ENCODE measurements at places on chromosomes 5 and 9. TPM values are rescaled to one million over a fixed set of nuclear protein-coding genes. Genes with fewer than 3 reads are reported as not detected.

The LCN15 gene
- not detected for total RNA-seq

The LEAP2 gene
- total RNA-seq = 3.2 TPM

The ZDHHC11B gene
- total RNA-seq = not detected

The PAEP gene
- total RNA-seq = not detected

The SLC6A7 gene
- not detected for total RNA-seq

The PCDHB2 gene
- not detected for total RNA-seq

The FAM81B gene
- total RNA-seq = not detected

The FBXO10 gene
- 5.8 TPM for total RNA-seq

GRCh38 chr9:68842568-68842967, 137.5 kb downstream of the PIP5K1B start:
- no peak overlapping the region for H3K27ac ChIP-seq
- H3K4me1 ChIP-seq = peaks cover 5% of the 10 kb centered on the region
- peaks cover 2% of the 10 kb centered on the region for H3K27me3 ChIP-seq
- DNase-seq = no peak
- H3K4me3 ChIP-seq = no peak overlapping the region
- H3K36me3 ChIP-seq = no peaks in the 10 kb centered on the region

DNA sequence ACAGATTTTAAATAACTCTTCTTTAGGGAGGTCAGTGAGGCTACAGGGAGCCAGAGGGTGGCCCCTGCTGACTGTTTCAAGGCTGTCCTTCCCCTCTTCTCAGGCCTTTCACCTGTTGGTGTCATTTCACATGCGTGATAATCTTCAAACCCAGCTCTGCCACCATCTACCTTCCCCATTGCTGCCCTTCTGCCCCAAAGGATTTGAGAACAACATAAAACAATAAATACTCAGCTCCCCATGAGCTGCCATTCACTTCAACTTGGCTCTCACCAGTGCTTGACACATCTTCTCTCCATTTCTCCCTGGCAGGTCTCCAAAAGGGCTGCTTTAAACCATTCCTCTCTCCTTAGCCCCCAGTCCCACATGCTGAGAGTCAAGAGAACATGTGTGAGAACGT, 75.5 kb upstream of the PALM2AKAP2 start:
- no peak for DNase-seq
- H3K4me1 ChIP-seq = no peaks in the 10 kb centered on the region
- H3K27ac ChIP-seq = no peak overlapping the region

GRCh38 chr5:122110987-122111386, 18.4 kb upstream of the ZNF474 start:
- no peak overlapping the region for H3K4me3 ChIP-seq
- no peaks in the 10 kb centered on the region for H3K36me3 ChIP-seq
- no peaks in the 10 kb centered on the region for H3K27me3 ChIP-seq
- DNase-seq = no peak
- no peak overlapping the region for H3K27ac ChIP-seq

DNA sequence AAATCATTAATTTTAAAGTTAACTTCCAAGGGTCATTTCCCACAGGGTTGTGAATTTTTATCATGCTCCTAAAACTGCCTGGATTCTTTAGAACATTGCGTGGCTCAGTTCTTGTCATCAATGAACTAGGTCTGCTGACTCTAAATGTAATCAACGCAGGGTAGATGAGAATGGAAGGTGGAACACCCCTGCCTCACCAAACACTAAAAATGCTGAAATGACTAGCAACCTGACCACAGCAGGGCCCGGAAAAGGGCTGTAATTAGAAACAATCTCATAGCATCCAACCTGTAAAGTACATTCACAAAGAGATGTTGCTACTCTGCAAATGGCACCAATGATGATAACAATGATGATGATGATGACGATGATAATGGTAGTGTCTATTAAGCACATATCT, 356.9 kb downstream of the DEPDC1B start:
- H3K27ac ChIP-seq = no peak overlapping the region
- no peak for DNase-seq
- H3K4me3 ChIP-seq = no peak overlapping the region
- no peaks in the 10 kb centered on the region for H3K27me3 ChIP-seq
- H3K4me1 ChIP-seq = no peaks in the 10 kb centered on the region
- H3K36me3 ChIP-seq = no peaks in the 10 kb centered on the region

DNA sequence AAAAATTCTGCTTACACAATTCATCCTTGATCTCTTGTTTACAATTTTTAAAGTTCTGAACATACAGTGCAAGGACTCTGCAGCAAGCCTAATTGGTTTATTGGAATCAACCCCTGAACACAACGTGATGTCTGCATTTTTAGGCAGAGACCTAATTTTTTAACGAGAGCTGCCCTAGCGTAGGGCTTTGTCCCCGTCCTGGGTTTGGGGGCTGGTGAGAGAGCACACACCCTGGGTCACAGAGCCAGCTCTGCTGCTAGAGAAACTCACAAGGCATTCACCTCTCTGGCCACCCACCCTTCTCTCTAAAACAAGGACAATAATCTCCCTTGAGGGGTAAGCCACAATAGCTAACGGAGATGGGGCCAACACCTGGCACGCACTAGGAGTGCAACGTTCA, 28.2 kb downstream of the SH3PXD2B start:
- no peak overlapping the region for H3K27ac ChIP-seq
- no peak overlapping the region for H3K4me3 ChIP-seq
- DNase-seq = no peak
- no peaks in the 10 kb centered on the region for H3K4me1 ChIP-seq
- H3K27me3 ChIP-seq = peaks cover 11% of the 10 kb centered on the region

- no peak for DNase-seq
- peaks cover 4% of the 10 kb centered on the region for H3K36me3 ChIP-seq
- peaks cover 13% of the 10 kb centered on the region for H3K4me1 ChIP-seq
- peaks cover 84% of the 10 kb centered on the region for H3K27me3 ChIP-seq
- no peak overlapping the region for H3K4me3 ChIP-seq
- H3K27ac ChIP-seq = no peak overlapping the region
These were observed 10.3 kb upstream of the NEUROG1 start for GRCh38 chr5:135546101-135546500.

DNA sequence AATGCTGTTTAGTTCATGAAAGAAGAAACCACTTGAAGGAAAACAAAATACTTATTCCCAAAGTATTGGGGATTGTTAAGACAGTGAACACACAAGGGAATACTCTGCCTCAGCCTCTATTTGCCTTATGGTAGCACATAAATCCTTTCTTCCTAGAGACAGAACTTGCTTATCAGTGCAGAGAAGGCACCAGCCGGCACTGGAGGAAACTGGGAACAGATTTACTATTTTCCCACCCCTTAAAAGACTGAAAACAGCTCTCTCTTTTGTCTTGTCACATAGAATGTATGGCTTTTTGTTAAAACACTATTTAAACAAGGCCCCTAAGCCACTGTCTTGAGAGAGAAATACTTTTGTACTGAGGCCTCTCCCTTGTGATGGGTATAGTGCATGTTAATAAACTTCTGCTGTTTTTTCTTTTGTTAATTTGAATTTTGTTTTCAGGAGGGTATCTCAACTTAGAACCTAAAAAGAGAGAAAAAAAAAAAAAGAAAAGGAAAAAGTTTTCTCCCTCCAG, 40.7 kb upstream of the EDIL3 start:
- H3K4me1 ChIP-seq = no peaks in the 10 kb centered on the region
- H3K4me3 ChIP-seq = no peak overlapping the region
- DNase-seq = no peak
- H3K36me3 ChIP-seq = no peaks in the 10 kb centered on the region

GRCh38 chr5:80697100-80697499, 42.3 kb upstream of the DHFR start:
- H3K27ac ChIP-seq = no peak overlapping the region
- peaks cover 10% of the 10 kb centered on the region for H3K4me1 ChIP-seq
- H3K36me3 ChIP-seq = peaks cover 25% of the 10 kb centered on the region
- no peaks in the 10 kb centered on the region for H3K27me3 ChIP-seq
- no peak overlapping the region for H3K4me3 ChIP-seq

GRCh38 chr5:171846323-171846722, 60.7 kb downstream of the SMIM23 start:
- no peaks in the 10 kb centered on the region for H3K4me1 ChIP-seq
- H3K27me3 ChIP-seq = no peaks in the 10 kb centered on the region
- no peak overlapping the region for H3K4me3 ChIP-seq
- no peak overlapping the region for H3K27ac ChIP-seq
- H3K36me3 ChIP-seq = no peaks in the 10 kb centered on the region

GRCh38 chr9:20316372-20316771, 305.9 kb downstream of the MLLT3 start:
- no peaks in the 10 kb centered on the region for H3K27me3 ChIP-seq
- no peak overlapping the region for H3K27ac ChIP-seq
- no peak for DNase-seq
- no peak overlapping the region for H3K4me3 ChIP-seq
- peaks cover 68% of the 10 kb centered on the region for H3K4me1 ChIP-seq

DNA sequence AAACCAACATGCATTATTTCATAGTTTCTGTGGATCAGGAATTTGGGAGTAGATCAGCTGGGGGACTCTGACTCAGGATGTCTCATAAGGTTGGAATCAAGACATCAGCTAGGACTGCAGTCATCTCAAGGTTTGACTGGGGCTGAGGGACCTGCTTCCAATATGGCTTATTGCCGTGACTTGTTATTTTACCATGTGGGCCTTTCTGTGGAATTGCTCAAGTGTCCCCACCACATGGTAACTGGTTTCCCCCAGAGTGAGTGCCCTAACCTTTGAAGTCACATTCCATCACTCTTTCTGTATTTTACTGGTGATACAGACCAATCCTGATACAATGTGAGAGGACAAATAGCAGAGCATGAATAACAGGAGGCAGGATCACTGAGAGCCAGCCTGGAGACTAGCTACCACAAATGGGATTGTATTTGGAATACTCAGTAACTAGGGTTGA, 70.2 kb upstream of the ELL2 start:
- no peak for DNase-seq
- no peaks in the 10 kb centered on the region for H3K27me3 ChIP-seq
- H3K27ac ChIP-seq = no peak overlapping the region
- no peaks in the 10 kb centered on the region for H3K36me3 ChIP-seq
- H3K4me1 ChIP-seq = no peaks in the 10 kb centered on the region

DNA sequence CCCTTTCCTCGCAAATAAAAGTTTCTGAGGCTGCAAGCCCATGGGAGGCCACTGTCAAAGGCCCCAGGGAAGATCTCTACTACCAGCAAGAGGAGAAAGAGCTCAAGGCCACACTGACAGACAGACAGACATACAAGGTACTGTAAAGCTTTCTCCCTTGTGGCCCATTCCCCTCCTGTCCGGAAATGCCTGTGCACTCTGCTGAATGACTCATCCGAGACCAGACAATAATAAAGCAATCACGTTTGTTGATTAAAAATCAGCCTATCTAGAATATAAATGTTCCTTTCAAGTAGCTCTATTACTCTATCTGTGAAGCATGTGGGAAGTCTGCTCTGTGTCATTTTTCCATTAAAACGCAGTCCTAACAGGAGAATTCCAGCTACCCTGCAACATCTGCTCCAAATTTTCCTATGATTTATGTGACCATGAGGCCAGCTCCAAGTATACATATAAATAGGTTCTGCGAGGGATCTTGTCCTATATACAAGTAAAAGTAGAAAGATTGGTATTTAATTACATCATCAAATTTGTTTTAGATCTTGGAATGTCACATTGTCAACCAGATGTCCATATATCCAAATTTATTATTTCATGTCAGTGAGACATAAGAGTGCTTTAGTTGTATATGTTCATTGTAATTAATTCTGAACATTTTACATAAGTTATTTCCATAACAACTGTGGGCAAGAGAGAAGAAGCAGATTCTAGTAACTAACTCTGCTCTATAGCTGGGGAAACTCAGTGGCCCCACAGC, 34.7 kb upstream of the TGFBI start:
- H3K27ac ChIP-seq = no peak overlapping the region
- no peak overlapping the region for H3K4me3 ChIP-seq
- DNase-seq = no peak
- H3K27me3 ChIP-seq = peaks cover 3% of the 10 kb centered on the region

GRCh38 chr5:22465177-22465576, 388.0 kb downstream of the CDH12 start:
- DNase-seq = no peak
- no peaks in the 10 kb centered on the region for H3K36me3 ChIP-seq
- H3K27ac ChIP-seq = no peak overlapping the region
- no peaks in the 10 kb centered on the region for H3K4me1 ChIP-seq

DNA sequence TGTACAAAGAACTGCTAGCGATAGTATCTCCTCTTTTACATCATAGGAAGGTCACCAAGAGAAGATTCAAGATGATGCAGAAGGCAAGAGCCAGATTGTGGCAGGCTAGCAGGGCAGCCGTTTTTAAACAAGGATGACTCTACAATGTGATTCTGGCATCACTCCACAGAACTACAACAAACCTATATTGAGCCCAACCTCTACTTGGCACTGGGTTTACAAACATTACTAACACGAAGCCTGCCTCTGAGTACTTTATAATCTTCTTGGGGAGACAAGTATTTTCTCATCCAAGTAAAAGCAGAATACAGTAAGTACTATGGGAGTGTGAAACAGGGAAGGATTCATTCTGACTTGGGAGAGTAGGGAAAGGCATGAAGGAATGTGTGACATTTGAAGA, 448.6 kb downstream of the ZNF608 start:
- no peak overlapping the region for H3K27ac ChIP-seq
- no peak for DNase-seq
- no peaks in the 10 kb centered on the region for H3K27me3 ChIP-seq
- H3K36me3 ChIP-seq = no peaks in the 10 kb centered on the region
- no peaks in the 10 kb centered on the region for H3K4me1 ChIP-seq
- no peak overlapping the region for H3K4me3 ChIP-seq

GRCh38 chr5:34526682-34527305, 129.3 kb upstream of the RAI14 start:
- H3K4me3 ChIP-seq = no peak overlapping the region
- no peaks in the 10 kb centered on the region for H3K27me3 ChIP-seq
- H3K27ac ChIP-seq = no peak overlapping the region
- H3K4me1 ChIP-seq = no peaks in the 10 kb centered on the region
- DNase-seq = no peak
- no peaks in the 10 kb centered on the region for H3K36me3 ChIP-seq

- no peak overlapping the region for H3K27ac ChIP-seq
- no peaks in the 10 kb centered on the region for H3K36me3 ChIP-seq
- DNase-seq = no peak
- no peaks in the 10 kb centered on the region for H3K27me3 ChIP-seq
- no peaks in the 10 kb centered on the region for H3K4me1 ChIP-seq
These were observed 329.4 kb downstream of the ELAVL2 start for GRCh38 chr9:23496489-23497136.

GRCh38 chr5:82925061-82925411, 152.2 kb downstream of the TMEM167A start:
- no peak overlapping the region for H3K27ac ChIP-seq
- no peak overlapping the region for H3K4me3 ChIP-seq
- no peak for DNase-seq
- H3K36me3 ChIP-seq = no peaks in the 10 kb centered on the region

- DNase-seq = no peak
- no peaks in the 10 kb centered on the region for H3K4me1 ChIP-seq
- no peak overlapping the region for H3K4me3 ChIP-seq
- H3K27me3 ChIP-seq = no peaks in the 10 kb centered on the region
- no peaks in the 10 kb centered on the region for H3K36me3 ChIP-seq
- no peak overlapping the region for H3K27ac ChIP-seq
These were observed 1474.3 kb upstream of the CDH9 start for GRCh38 chr5:28512648-28513047.

DNA sequence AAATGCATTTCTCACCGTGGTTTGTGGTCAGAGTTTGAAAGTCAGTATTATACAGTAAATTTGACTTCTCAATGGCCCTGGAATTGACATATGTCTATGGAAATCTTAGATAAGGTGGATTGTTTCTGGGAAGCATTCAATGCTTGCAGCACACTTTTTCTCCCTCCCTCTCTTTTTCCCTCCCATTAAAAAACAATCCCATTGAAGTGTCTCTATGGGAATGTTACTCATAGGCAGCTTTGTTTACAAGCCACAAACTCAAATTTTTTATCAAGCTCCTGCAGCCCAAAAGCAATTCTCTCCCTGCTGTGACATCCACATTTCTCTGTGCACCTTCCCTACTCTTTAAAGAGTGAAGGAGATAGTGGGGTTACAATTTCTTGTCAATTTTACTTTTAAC, 292.1 kb downstream of the ARRDC3 start:
- H3K36me3 ChIP-seq = no peaks in the 10 kb centered on the region
- no peak overlapping the region for H3K27ac ChIP-seq
- peaks cover 9% of the 10 kb centered on the region for H3K27me3 ChIP-seq
- no peak for DNase-seq
